ENCODE measurements at places on chromosomes 16 and 17.

- DNase-seq = no peak
Observed at GRCh38 chr17:28467456-28468025, 5.9 kb upstream of the SLC13A2 start.

DNA sequence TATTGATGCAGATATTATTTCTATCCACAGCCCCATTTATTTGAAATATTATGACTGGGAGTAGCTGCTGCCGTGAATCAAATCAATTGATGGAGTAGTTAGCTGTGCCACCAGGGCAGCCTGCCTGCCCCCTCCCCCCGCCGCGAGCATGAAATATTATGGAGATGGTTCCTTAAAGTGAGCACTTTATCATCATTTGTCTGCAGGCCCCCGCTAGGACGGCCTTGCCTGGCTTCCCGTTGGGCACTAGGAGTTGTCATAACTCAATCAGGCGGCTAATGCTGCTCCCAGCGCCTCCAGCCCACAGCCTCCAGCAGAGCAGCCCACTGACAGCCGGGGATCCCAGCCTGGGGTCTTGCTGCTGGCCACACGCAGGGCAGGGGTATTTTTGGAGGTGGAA, 173.9 kb downstream of the SALL1 start:
- no peak for DNase-seq

- no peak for DNase-seq
Observed at GRCh38 chr17:9928601-9929333, 23.7 kb upstream of the RCVRN start.

DNA sequence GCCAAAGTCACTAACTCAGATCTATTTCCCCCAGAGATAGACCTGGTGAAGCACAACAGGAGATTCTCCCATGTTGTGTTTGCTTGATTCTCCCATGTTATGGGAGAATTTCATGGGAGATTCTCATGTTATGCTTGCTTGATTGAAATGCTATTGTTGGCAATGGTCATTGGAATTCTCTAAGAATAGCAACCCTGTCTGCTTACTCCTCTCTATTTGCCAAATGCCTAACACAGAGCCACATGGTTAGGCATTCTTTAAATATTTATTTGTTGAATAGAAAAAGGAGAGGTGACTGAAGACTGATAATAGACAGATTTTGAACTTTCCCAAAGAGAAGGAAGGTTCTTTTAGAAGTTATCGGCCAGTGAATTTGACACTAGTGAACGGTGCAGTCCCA, 111.5 kb upstream of the MPHOSPH6 start:
- no peak for DNase-seq

DNA sequence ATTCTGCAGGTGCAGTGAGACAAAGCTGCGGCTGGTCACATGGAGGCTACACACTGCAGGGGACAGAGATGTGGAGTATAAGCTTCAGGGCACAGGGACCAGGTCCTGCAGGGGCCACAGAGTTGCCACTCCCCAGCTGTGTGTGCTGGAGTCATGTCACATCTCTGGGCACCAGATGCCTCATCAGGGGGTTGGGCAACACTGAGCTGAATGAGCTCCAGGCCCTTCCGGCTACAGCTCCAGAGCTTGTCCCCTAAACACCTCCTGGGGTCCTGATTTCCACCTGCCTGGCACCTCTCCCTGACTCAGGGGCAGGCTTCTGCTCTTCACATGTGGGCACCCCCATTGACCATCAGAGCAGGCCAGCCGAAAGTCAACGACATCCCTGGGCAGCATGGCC, 32.5 kb downstream of the SPHK1 start:
- no peak for DNase-seq

Measured in activated CD4-positive, alpha-beta T cell treated with anti-CD3 and anti-CD28 coated beads, Interleukin-2, Interleukin-6, amounts not matched to agents 100 ng/mL and 50 ng/mL, durations not matched to agents 16 hours and 8 hours (primary cell).